ENCODE measurements at places on chromosomes 16 and 17.

DNA sequence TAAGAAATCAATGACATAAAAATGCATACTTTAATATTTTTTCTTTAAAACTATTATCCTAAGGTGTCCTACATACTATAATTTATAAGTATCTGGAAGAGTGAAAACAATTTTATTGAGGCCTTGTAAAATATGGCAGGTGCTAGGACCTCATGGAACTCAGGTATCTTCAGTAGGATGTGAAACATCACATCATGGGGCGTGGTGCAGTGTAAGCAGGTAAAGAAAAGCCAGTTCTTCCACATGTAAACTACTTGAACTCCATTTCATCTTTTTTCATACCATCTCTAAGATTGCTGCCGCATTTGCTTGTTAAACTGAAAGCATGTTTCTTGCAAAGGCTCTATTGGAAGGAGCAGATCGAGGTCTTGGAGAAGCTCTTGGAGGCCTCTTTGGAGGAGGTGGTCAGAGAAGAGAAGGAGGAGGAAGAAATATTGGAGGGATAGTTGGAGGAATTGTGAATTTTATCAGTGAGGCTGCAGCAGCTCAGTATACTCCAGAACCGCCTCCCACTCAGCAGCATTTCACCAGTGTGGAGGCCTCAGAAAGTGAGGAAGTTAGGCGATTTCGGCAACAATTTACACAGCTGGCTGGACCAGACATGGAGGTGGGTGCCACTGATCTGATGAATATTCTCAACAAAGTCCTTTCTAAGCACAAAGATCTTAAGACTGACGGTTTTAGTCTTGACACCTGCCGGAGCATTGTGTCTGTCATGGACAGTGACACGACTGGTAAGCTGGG is at the start of gene CAPNS2:
Gene CAPNS2 (plus strand): TSS at position 253 of the 744 bp plus-strand sequence. CDS start 73 bp downstream, at position 326.
- DNase-seq, result peak; percentile 73

DNA sequence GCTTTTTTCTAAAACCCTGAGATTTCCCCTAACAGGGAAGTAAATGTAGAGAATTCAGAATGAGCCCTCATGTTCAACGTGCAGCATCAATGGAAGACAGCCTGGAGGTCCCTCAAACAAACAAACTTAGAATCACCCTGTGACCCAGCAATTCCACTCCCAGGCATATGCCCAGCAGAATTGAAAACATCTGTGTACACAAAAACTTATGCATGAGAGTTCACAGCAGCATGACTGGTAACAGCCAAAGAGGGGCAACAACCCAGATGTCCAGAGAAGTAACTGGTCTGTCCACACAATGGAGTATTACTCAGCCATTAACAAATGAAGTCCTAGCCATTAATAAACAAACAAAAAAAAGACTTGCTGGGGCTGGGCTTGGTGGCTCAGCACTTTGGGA is 252.7 kb downstream of the PARN start:
- DNase-seq, result no peak

DNA sequence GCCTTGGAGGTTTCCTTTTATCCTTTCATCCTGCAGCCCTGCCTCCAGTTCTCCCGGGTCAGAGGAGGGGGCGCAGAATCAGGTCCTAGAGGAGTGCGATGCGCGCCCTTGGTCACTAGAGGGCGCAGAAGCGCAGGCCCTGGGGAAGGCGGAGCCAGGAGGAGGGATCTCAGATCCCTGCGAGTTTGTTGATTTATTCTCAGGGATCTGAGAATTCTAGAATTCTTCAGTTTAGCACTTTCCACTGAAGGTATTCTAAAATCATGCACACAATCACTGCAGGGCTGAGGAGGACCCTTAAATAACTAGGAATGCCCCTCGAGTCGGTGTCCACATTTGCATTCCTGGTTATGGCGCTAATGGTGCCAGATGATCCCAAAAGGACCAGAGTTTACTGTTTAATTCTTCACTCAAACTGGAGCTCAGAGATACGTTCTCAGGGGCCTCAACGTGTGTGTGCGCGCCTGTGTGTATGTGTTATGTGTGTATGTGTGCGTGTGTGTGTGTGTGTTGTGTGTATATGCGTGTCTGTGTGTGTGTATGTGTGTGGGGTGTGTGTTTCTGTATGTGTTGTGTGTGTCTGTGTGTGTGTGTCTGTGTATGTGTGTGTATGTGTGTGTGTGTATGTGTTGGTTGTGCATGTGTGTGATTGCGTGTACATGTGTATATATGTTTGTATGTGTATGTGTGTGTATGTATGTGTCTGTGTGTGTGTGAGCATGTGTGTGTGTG is 6.9 kb upstream of the ELAC2 start:
- DNase-seq, result peak; percentile 54

DNA sequence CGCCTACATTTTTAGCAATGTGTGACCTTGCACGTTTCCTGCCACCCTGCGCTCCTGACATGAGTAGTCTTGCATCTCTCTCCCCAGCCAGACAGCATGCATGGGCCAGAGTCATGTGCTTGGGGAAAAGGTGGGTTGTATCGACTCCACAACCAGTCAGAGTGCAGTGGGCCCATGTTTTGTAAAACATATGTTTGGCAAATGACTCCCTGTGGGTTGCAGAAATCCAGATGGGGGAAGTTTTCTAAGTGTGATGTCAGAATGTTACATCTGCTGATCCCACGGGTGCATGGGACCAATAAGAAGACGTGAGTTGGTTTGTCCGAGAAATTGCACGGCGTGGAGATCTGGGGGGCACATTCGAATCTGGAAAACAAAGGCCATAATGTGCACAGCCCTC is 147.1 kb downstream of the FOXL1 start:
- DNase-seq, result no peak

DNA sequence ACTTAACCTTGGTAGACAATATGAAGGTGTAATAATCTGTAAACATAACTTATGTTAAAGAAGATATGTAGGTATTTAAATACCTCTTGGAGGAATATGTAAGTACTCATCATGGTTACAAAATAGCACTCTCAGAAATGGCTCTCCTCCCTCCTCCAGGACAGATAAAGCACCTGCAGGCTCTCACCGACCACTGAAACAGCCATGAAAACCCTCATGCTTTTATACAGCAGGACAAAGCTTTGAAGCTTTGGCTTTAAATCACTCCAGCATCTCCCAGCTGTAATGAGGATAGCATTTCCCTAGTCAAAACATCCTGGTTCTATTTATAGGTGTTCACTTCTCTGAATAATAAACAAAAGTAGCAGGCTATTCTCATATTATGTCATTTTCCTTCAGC is 69.1 kb upstream of the PMFBP1 start:
- DNase-seq, result no peak

GRCh38 chr16:72665701-72666100 is 382.2 kb downstream of the ZFHX3 start:
- DNase-seq, result no peak

GRCh38 chr17:63406689-63407330 is 39.3 kb downstream of the CYB561 start:
- DNase-seq, result peak; percentile 85

- no peak for DNase-seq
Observed at GRCh38 chr17:35011671-35012216, 31.4 kb downstream of the LIG3 start.

- no peak for DNase-seq
Observed at GRCh38 chr16:30581457-30581856, 4.0 kb downstream of the ZNF785 start.

DNA sequence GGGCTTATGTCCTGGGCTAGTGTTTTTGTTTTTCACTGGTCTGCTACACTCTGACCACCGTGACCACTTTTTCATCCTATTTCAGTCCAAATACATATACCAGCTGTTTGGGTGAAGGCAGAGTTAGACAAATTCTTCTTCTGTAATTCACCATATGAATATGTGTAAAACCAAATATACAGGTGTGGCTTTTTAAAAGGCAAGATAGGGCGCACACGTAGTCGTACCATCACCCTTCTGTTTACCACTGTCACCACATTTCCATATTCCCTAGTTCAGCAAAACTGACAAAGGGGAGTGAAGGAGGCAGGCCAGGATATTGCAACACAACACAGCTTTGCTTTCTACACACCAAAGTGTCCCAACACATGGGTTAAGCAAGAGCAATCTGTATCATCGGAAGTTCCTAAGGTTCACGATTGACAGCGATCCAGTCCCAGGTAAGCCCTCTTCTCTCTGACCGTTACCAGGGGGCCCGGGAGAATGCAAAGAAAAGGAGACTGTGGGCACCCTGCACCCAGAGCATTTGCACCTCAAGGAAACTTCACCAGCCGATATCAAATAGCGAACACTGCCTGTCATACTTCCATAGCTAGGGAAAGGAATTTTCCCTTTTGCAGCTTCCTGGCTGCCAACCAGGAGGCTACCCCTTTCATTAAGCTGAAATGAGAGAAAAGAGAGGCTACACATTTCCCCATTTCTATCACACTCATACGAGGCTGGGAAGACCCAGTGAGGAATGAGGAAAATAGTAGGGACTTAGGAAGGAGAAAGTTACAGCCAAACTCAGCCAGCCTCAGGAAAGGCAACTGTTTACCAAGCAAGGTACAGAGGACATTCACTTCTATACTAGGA is 23.1 kb downstream of the CREBBP start:
- peak; percentile 95 for DNase-seq

DNA sequence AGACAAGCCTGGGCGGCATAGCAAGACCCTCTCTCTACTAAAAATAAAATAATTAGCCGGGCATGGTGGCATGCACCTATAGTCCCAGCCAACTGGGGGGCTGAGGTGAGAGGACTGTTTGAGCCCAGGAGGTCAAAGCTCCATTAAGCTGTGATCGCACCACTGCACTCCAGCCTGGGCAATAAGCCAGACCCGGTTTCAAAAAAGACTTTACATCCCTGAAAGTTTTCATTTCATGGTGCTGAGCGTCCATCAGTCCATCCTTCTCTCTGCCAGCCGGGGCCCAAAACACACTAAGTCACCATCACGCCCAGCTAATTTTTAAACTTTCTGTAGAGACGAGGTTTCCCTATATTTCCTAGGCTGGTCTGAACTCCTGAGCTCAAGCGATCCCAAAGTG is 10.6 kb downstream of the RAB40B start:
- DNase-seq, result no peak

- no peak for DNase-seq
Observed at GRCh38 chr17:28843816-28844148, 1.2 kb upstream of the FAM222B start.

GRCh38 chr16:30602616-30603277 is 7.4 kb downstream of the ZNF689 start:
- DNase-seq, result peak; percentile 68

- DNase-seq, result no peak
Observed at GRCh38 chr16:11319529-11320146, 25.6 kb upstream of the RMI2 start.

- peak; percentile 83 for DNase-seq
Observed at GRCh38 chr16:88936556-88937205, 40.3 kb downstream of the CBFA2T3 start.

GRCh38 chr16:85936816-85937215 is 37.9 kb downstream of the IRF8 start:
- DNase-seq, result no peak

DNA sequence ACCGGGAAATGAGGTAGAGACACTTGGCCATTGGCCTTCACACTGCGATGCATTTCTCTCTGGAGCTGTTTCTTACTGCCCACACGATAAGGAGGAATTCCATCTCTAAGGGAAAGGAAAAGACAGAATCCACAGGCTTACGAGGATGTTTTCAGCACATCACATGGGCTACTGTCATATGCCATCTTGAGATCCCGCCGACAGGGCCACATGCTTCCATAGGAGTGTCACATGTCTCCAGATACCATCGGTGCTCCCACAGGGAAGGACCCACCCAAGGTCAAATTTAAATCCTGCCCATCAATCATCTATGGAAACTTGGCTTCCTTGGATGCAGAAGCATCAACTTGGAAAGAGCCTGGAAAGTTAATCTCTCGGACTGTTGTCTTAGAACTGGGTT is 20.0 kb downstream of the AXIN2 start:
- DNase-seq, result no peak

GRCh38 chr17:48644910-48645557 is 18.9 kb upstream of the HOXB9 start:
- no peak for DNase-seq
